Stimulated activated CD4-positive, alpha-beta T cell treated with anti-CD3 and anti-CD28 coated beads, Interleukin-4, amount 100 ng/mL, for 24 hours (primary cell): ENCODE measurements at places on chromosomes 16 and 17.

- DNase-seq = no peak
Measured at GRCh38 chr16:67015313-67015731, 13.6 kb upstream of the CBFB start.

DNA sequence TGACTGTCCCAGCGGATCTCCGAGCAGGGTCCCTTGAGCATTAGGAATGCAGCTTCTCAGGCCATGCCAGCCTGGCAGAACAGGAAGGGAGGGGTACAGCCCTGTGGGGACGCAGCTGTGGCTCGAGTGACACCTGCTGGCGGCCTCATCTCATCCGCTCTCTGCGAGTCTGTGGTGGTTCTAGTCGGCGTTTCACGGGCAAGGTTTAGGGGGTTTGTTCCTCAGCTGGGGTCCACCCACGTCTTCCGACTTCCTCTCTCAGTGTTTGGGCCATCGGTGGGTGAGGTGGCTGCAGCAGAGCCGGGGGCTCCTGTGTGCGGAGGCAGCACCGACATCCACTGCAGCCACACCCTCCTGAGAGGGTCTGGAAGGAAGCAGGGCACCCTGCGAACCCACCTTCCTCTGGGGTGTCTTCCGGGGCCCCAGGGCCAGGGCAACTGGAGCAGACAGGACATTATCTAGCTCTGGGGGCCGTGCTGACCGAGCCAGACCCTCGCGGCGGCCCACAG lies 33.3 kb downstream of the JPH3 start:
- DNase-seq = peak; percentile 78

GRCh38 chr16:76287466-76287865 lies 10.3 kb downstream of the CNTNAP4 start:
- no peak for DNase-seq

DNA sequence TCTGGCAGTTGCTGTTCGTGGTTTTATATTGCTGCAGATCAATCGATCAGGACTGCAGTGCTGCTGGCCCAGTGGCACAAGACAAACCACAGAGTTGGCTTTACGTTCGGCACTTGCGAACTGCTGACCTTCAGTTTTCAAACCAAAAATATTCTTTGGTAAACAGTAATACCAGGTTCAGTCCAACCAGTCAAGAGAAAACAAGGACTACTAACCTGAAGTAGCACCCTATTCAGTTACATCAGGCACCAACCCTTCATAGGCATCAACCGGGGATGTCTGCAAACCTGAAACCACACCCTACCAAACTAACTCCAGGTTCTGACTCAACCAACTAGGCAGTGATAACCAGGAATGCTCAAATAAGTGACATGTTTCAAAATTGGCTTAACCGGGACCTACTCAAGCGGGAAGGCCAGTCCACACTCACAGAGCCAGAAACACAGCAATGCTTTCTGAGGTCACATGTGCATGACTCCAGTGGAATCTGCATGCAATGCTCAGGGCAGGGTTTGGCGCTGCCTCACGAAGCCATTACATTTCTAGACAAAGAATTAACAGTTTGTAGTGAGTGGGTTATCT lies 91.1 kb downstream of the SMG6 start:
- DNase-seq = no peak

DNA sequence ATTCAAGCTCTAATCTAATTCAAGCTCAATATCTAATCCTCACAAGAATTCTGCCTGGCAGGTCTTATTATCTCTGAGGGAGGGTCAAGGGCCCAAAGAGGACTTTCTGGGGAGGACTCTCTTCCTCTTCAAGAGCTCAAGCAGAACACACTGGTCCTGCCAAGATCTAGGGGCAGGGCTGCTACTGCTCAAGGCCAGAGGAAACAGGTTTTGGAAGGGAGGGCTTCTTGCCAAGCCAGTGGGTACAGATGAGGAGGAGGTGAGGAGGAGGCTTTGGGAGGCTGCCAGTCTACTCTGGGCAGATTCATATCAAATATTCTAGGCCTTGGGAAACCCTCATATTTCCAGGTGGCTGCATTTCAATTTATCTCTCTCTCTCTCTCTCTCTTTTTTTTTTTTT lies 51.8 kb upstream of the IL34 start:
- no peak for DNase-seq

GRCh38 chr17:68356520-68356919 lies 65.2 kb downstream of the ARSG start:
- peak; percentile 70 for DNase-seq

DNA sequence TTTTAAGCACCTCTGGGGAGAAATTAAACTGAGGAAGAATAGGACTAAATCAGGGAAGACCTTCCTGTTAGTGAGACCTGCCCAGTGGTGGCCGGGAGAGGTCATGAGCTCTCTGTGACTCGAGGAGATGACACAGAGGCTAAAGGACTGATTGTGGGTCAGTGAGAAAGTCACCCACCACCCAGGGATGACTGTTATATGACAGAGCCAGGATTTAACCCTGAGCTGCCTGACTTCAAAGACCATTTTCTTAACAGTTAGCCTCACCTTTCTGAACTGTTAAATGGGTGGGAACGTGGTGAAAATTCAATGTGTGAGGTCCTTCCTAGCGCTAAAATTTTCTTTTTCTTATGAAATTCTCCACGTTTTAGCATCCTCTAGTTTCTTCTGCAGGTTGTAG lies 72.5 kb downstream of the WSB1 start:
- no peak for DNase-seq

DNA sequence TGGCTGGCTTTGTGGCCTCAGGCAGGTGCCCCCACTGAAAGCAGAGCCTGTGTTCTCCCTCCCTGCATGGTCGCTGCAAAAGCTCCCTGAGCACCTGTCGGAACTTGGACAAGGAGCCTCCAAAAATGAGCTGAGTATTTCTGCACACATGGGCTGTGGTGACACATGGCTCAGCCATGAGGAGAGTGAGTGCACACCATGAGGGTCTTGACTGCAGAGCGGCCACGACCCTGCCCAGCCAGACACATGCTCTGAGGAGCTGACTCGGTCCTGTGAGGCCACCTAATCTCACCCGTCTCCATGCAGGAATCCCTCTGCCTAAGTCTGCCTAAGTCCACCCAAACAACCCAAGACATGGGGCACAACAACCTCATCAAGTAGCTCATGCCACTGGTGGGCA lies 128.9 kb downstream of the DYNLRB2 start:
- DNase-seq = no peak

- peak; percentile 72 for DNase-seq
Measured at GRCh38 chr17:27475070-27475673, 18.9 kb downstream of the KSR1 start.

GRCh38 chr17:38536661-38537060 lies 69.1 kb downstream of the SRCIN1 start:
- DNase-seq = no peak

DNA sequence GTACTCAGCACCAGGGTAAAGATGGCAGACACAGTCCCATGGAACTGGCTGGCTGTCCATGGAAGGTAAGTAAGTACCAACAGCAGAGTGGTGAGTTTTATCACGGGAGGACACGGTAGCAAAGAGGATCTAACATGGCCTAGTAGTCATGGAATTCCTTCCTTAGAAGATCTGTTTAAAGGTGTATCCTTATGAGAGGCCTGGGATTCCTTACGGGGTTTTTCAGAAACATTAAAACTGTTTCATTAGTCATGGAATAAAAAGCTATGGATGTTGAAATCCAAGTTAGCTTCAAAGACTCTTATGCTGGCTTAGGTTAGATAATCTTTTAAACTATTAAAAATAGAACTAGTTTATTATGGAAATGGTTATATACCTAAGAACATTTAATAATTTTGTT lies 7.4 kb downstream of the FTO start:
- no peak for DNase-seq

GRCh38 chr16:89201439-89202377 lies 1.4 kb upstream of the SLC22A31 start:
- DNase-seq = peak; percentile 77

GRCh38 chr17:1997927-1998742 lies 27.0 kb downstream of the RTN4RL1 start:
- DNase-seq = no peak

DNA sequence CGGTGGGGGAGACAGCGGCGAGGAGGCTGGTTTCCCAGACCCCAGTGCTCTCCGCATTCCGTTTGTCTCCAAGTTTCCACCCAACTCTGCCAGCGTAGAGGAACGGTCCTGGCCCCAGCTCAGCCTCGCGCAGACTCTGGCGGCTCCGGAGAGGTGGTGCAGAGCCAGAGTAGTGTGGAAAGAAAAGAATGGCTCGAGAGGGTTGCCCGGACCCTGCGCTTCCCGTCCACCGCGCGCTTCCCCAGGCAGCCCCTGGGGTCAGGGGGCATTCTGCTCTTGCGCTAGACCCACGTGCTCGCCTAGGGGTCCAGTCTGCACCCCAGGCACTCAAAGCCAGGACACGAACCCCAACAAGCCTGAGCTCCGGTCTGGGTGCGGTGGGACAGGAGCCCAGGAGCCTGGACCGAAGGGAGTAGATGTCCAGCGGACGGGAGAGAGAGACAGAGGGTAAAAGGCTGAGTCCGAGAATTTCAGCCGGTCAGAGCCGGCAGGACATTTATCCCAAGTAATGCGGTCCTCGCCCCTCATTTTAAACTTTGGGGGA lies 3.8 kb downstream of the PMP22 start:
- no peak for DNase-seq

DNA sequence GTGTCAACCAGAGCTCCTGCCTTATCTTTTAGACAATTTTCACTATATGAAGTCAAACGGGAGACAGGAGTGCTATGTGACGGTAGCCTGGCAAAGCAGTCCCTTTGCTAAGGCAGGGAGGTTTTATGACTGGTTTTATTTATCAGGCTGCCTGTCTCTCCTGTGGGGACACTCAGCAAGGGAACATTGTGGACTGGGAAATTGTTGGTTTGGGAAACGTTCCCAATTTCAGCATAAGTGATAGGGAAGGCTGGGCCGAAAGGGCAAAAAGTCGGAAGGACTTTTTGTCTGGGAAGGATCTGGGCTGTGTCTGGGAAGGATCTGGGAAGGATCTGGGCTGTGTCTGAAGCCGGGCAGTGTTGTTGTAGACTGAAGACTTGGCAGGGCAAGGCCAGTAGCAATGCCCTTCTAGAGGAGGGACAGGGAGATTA lies 211.2 kb downstream of the PARN start:
- DNase-seq = no peak

GRCh38 chr16:74051-74746 lies 1.8 kb upstream of the RHBDF1 start:
- DNase-seq = no peak

- DNase-seq = no peak
Measured at GRCh38 chr16:86786338-86786737, 208.0 kb downstream of the FOXL1 start.

- no peak for DNase-seq
Measured at GRCh38 chr16:1938316-1938715, 4.7 kb downstream of the MSRB1 start.

GRCh38 chr17:2436316-2436905 lies 35.6 kb upstream of the MNT start:
- no peak for DNase-seq

GRCh38 chr16:12752159-12752558 lies 51.5 kb downstream of the CPPED1 start:
- no peak for DNase-seq

GRCh38 chr17:39536468-39536867 lies 71.3 kb downstream of the NEUROD2 start:
- no peak for DNase-seq

DNA sequence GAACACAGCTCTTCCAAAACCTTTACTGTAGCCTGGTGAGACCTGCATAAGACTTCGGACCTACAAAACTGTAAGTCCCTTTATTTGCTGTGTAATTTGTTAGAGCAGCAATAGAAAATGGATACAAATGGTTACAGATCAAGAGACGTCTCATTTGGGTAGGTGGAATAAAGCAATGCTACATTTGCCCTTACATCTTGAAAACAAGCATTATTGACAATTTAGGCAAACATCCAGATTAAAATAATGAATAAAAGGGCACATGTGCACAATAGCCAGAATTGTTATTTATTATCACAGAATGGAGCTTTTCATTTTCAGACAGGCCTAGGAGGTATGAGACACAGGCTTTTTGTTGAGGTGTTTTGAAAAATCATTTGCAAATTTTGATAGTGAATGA lies 222.2 kb upstream of the CPHXL start:
- DNase-seq = no peak

DNA sequence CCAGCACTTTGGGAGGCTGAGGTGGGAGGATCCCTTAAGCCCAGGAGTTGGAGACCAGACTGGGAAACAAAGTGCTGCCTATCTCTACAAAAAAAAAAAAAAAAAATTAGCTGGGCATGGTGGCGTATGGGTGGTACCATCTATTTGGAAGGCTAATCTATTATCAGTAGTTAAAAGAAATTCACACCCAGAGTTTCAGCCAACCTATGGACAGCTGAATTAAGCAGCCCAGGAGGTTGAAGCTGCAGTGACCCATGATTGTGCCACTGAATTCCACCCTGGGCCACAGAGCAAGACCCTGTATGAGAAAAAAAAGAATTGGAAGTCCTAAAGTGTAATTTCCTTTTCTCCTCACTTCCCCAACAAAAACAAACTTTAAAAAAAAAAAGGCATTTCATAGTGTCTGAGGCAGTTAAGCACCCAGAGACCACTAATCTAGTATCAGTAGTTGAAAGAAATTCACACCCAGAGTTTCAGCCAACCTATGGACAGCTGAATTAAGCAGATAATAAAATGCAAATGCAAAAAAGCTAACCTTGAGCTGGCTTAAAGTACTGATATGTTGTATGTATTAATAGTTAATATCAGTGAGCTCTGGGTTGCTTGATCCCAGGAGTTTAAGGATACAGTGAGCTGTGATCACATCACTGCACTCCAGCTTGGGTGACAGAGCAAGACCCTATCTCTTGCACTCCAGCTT lies 18.1 kb downstream of the CLTC start:
- no peak for DNase-seq

DNA sequence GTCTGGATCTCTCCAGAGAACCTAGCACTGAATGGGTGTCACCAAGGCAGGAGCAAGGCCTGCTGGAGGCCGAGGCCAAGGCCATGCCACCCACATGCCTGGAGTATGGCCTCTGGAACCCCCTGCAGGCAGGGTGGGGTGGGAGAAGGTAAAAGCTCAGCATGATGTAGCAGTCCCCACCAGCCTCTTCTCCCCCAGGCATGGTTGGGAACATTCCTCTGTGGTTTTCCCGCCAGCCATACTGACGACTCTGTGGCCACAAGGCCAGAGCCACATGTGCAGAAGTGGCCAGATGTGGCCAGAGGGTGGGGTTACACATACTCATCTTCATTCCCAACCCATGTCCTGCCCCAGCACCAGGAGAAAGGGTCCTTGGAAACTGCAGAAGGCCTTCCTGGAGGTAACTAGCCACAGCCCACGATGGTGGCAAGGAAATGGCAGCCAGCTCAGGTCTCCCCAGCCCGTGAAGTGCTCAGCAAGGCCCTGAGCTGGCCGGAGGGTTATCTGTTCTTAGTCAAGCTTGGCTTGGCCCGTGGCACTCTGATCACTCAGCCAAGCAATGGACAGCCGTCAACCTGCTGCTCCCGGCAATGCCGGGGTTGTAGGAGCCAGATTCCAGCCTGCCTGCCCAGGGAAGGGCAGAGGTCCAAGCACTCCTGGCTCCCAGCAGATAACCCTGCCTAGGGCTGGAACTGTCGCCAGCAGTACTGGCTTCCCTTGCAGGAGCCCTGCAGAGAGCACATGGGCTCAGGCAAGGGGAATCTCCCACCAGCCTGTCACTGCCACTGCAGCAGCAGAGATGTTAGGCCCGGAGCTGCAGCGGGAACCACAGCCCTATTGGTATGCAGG lies 26.1 kb downstream of the HDAC5 start:
- no peak for DNase-seq

GRCh38 chr16:77212741-77213541 lies 13.7 kb downstream of the SYCE1L start:
- DNase-seq = peak; percentile 74

GRCh38 chr17:50353600-50354195 lies 7.8 kb downstream of the XYLT2 start:
- no peak for DNase-seq

GRCh38 chr16:5982979-5983378 lies 885.4 kb upstream of the EEF2KMT start:
- DNase-seq = no peak
